ENCODE measurements at places on chromosomes 4 and X.

GRCh38 chrX:12771445-12772069, 19.7 kb upstream of the PRPS2 start:
- DNase-seq: peak; percentile 80

GRCh38 chr4:121819216-121819965, 4.3 kb downstream of the CCNA2 start:
- DNase-seq: no peak

DNA sequence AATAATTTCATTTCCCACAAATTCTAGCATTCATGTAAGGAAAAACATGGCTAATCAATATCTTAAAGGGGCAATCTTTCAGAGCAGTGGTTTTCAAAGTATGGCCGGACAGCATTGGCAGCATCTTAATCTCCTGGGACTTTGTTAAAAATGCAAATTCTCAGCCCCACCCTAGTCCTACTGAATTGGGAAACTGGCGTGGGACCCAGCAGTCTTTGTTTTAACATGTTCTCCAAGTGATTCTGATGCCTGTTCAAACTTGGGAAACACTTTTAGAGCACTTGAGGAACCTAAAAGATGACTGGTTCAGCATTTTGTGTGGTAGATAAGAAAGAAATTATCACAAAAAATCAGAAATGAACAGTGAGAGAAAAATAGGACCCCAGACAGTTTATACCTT, 65.7 kb downstream of the ZFX start:
- no peak for DNase-seq

DNA sequence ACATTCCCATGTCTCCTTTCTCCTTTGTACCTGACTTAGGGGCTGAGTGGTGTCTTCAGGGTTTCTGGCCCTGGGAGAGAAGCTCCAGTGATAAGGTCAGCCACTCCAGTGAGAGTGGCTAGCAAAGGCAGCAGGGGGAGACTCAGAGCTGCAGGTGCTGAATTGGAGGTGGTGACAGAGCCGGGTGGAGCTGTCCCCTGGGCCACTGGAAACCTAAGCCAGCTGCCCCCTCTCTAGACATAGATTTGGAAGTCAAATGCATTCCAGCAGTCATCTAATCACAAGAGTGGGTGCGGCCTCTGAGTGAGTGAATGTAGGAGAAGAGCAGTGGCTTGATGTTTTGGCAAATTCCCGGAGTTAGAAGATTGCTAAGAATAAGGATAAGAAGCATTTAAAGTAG, 28.5 kb downstream of the TRIM2 start:
- DNase-seq: no peak

- no peak for DNase-seq
Observed at GRCh38 chr4:152189451-152190179, 346.3 kb downstream of the FBXW7 start.

- peak; percentile 14 for DNase-seq
Observed at GRCh38 chr4:128386761-128387599, 99.4 kb upstream of the PGRMC2 start.

DNA sequence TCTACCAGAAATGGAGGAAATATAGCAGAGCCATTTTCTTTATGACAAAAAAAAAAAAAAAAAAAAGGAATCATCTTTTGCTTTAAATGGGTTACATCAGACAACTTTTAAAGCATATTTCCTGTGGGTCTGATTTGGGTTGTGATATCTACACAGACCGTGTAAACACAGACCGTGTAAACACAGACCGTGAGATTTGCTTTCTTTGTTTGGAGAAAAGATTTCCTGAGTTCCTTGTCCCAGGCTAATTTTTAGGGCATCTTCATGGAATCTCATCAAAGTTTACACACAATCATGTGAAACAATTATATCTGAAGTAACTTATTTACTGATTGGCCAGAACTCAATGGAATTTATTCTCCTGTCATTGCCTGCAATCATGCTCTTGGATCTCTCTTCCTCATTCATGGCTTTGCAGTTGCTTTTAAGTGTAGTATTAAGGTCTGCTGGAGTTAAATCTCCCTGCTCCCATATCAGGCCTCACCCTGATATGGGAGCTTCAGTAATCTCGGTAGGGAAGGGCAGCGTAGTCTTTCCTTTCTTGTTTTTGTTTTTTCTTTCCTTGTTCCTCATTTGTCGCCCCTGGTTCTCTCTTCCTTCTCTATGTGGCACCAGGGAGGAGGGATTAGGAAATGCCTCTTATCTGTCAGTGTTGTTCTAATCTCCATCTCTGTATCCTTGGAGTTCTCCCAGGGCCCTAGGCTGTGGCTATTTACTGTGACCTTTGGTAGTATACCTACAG, 248.6 kb upstream of the JADE1 start:
- no peak for DNase-seq

GRCh38 chrX:149570668-149571067, 16.6 kb downstream of the MAGEA9B start:
- DNase-seq: no peak

GRCh38 chr4:104263100-104263499, 231.6 kb downstream of the CXXC4 start:
- DNase-seq: no peak

- DNase-seq: no peak
Observed at GRCh38 chr4:78331965-78332364, 219.6 kb upstream of the ANXA3 start.

DNA sequence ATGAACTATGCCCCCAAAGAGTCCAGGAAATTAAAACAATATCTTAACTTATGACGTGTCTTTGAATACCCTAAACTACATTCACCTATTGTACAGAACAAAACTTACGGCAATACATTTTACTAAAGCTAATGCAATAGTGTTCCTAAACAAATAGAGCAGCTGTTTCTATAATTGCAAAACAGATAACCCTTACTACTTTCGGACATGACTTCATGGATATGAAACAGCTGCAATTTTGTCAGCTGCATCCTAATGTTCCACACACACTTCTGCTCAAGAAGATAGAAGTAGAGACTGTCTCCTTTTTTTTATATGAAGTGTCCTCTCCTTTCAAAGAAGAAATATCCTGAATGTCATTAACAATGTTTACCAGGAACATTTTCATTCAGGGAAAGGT, 174.9 kb downstream of the ACTRT1 start:
- no peak for DNase-seq

- DNase-seq: no peak
Observed at GRCh38 chr4:24417206-24417605, 167.1 kb downstream of the DHX15 start.

DNA sequence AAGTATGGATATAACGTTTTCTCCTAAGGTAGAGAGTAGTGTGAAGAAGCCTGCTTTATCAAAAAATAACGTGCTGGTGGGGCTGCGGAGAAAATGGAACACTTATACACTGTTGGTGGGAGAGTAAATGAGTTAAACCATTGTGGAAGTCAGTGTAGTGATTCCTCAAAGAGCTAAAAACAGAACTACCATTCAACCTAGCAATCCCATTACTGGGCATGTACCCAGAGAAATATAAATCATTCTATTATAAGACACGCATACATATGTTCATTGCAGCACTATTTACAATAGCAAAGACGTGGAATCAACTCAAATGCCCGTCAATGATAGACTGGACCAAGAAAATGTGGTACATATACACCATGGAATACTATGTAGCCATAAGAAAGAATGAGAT, 196.4 kb downstream of the DMD start:
- DNase-seq: no peak

GRCh38 chr4:25585901-25586523, 69.6 kb upstream of the SLC34A2 start:
- DNase-seq: no peak

- DNase-seq: no peak
Observed at GRCh38 chr4:101953949-101954348, 163.4 kb downstream of the BANK1 start.

GRCh38 chr4:163663454-163664225, 169.2 kb downstream of the TMA16 start:
- no peak for DNase-seq

GRCh38 chrX:101219864-101220346, 319 bp downstream of the DRP2 start:
- no peak for DNase-seq

- no peak for DNase-seq
Observed at GRCh38 chr4:18247189-18247588, 225.6 kb upstream of the LCORL start.

GRCh38 chr4:82900066-82900410, 497 bp upstream of the THAP9 start:
- DNase-seq: peak; percentile 70

GRCh38 chr4:64581422-64581821, 172.2 kb upstream of the TECRL start:
- no peak for DNase-seq

DNA sequence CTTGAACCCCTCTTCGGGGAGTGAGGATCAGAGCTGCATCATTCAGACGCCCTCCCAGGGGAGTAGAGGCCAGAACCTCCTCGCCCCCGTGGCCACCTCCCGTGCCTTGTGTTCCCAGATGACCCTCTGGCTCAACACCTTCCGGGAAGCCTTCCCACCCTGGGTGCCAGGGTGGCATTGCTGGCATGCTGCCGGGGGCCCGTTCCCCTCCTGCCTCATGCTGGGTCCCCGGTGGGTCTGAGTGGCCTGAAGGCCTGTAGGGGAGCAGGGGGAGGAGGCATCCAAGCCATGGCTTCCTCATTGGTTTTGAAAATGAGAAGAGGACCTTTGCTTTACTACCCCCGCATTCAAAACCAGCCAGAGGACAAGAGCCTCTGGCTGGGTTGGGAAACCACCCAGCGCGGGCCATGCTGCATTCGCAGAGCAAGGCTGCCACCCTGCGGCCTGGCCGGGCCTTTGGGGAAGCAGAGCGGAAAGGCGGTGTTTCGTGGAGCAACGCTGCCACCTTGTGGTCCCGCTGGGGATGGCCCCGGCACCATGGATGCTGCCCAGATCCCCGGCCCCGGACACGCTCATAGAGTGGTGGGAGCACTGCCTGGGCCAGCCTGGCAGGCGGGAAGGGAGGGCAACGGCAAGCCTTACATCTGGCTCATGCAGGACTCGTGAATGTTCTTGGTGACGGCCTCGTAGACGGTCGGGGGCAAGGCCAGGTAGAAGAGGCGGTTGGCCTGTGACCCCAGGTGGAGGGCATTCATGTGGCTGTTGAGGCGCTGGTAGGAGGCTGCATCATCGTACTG, 11.9 kb downstream of the G6PD start:
- peak; percentile 92 for DNase-seq

- no peak for DNase-seq
Observed at GRCh38 chr4:26238426-26238777, 82.4 kb upstream of the RBPJ start.

GRCh38 chrX:3728454-3728853, 15.0 kb upstream of the PRKX start:
- no peak for DNase-seq

GRCh38 chrX:101108284-101108683, 10.3 kb downstream of the CENPI start:
- DNase-seq: no peak

DNA sequence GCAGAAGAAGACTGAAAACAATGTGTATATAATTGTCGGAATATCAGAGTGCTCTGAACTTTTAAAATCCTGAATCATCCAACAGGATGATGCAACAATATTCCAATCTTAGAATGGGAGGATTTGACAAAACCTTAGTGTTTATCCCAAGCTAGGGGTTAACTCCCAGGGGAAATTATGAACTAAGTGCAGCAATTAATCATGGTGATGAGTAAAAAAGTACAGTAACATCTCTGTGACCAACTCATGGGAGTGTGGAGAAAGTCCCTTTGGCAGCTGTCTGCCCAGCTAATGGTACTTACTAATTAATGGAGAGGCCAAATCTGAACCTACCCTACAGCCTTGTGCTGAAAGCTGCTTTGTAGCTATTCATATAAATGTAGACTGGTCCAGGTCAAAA, 257.6 kb upstream of the DDX53 start:
- DNase-seq: no peak

Data from NB4 (cell line).